Bronchial epithelial cell (primary cell): ENCODE measurements at places on chromosomes 5 and 9. TPM values are rescaled to one million over a fixed set of nuclear protein-coding genes. Genes with fewer than 3 reads are reported as not detected.

DNA sequence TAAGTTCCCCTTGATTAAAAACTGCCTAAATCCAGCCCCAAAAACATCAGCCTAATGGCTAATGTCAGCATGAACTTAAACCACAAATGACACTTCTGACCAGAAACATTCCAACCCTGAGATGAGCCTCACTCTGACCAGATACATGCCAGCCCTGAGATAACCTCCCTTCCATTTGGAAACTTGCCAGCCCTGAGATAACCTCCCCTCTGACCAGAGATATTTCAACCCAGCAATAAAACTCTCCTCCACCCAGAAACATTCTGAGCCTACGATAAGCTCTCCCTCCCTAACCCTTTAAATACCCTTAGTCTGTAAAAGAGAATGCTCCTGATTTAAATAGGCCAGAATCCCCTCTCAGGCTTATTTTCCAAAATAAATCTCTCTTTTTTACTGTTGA, 1035.7 kb upstream of the NUDT12 start:
- DNase-seq: no peak

GRCh38 chr9:38526591-38526990, 93.8 kb downstream of the ANKRD18A start:
- DNase-seq: no peak

GRCh38 chr9:18911714-18912342, 121.2 kb downstream of the SAXO1 start:
- no peak for DNase-seq

DNA sequence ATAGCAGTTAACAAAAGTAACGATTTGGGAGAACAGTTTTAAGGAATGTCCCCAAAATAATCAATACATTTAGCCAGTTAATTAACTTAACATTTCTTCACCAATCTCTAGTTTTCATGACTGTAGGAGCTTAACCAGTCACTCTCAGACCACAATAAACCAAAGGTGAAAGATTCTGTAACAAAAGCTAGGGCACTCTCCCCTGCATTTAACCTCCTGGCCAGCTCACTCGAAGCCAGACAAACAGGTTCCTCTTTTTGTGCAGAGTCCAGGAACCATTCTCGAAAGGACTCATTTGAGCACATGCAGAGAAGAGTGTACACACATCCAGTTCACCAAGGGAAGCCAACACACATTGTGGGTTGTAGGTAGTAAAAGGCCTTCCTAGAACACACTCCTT, 6.5 kb downstream of the IL7R start:
- DNase-seq: peak; percentile 36

DNA sequence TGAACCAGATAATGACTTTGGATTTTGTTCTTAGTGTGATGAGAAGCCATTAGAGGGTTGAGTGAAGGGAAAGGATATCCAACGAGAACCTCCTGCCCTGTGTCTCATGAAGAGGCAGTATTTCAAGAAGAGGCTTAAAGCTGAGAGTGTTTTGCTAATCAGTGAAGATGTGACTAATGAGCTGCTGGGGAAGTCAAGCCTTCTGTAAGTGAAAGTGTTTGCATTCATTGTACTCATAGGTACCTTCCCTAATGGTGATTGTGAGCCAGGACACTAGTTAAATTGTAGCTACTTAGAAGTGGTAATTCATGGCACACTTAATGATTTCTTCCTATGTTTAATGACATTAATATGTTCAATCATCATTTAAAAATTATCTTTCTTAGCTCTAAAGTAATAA, 23.7 kb downstream of the PIP5K1B start:
- DNase-seq: no peak

DNA sequence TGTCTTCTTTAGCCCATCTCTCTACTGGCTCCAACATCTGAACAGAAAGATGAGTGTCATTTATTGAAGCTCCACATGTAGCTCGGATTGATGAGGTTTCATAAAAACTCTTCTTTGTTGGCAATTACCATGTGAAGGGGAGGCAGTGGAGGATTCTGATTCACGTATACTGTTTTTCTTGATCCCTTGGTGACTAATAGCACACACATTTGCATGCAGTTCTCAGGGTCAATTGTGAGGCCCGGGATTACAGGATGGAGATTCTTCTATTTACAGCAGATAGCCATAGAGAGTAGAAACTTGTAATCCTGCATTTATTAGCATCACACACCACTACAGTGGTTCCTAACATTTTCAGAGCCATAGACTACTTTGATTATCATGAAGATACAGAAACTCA, 133.2 kb upstream of the MARCHF11 start:
- no peak for DNase-seq

DNA sequence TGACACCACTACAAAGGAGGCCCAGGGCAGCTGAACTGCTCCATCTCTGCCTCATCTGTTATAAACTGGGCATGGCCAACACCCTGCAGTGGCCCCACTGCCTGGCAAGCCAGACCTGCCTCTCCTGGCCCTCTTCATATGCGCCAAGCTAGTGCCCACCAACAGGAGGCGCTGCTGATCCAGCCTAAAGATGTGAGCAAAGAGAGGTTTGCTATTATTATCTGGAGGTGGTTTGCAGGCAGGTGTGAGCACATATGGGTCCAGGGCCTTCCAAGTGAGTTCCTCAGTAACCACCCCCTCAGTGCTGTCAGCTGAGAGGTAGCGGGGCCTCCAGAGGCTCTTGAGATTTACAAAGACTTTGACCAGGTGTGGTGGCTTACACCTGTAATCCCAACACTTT, 232.2 kb downstream of the SYK start:
- DNase-seq: no peak

DNA sequence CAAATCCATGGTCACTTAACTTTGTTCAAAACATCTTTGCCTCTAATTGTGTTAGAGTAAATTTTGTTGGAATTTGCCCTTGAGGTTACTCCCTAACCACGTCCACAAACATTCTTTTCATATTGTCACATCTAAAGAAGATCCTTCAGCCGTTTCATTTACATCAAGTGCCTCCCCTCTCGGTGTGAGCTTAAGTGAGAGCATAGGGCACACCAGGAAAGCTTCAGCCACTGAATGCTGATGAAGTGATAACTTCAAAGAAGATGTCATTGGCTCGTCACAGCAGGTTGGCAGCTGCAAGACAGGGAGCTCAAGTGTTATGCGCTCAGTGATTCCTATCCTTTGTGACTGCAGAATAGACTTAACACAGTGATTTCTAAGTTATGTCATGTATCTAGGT, 49.6 kb upstream of the ADAMTS19 start:
- DNase-seq: no peak

- DNase-seq: no peak
Observed at GRCh38 chr5:67648201-67648671, 451.6 kb upstream of the CD180 start.

DNA sequence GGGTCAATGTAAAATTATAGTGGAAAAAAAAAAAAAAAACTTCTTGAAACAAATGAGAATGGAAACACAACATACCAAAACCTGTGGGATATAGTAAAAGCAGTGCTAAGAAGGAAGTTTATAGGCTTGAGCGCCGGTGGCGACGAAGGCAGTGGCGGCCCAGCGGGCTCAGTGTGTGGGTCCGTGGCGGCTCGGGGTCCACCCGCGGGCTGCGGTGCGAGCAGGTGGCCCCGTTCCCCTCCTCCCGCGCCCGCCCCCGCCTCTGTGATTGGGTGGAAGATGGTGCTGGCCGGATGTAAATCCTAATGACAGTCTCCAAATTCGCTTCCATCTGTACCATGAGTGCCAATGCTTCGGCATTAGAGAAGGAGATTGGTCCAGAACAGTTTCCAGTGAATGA, 57.5 kb upstream of the TLX3 start:
- DNase-seq: no peak

GRCh38 chr9:9612755-9613154, 1000.0 kb downstream of the PTPRD start:
- no peak for DNase-seq

DNA sequence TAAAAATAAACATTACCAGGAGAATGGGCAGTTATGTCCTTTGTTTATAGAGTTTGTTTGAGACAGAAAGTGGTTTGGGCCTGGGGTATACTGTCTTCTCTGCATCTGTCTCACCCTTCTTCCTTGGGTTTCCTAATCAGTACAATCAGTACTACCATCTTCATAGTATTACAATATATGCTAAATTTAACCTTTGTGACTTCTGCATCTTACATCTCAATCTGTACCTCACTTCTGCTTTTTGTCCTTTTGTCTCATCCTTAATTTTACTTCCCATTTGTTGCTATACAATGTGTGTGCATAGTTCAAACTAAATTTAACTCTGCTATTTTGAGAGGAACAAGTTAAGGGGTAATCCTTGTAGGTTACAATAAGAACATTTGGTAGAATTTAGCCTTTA, 19.6 kb downstream of the FBXO38 start:
- DNase-seq: no peak

GRCh38 chr5:122639864-122640263, 135.0 kb upstream of the SNX2 start:
- DNase-seq: peak; percentile 37

- DNase-seq: no peak
Observed at GRCh38 chr9:3855929-3856328, 330.1 kb upstream of the RFX3 start.

- DNase-seq: no peak
Observed at GRCh38 chr5:139889410-139889809, 93.8 kb downstream of the PSD2 start.

- no peak for DNase-seq
Observed at GRCh38 chr5:14678773-14679334, 14.3 kb downstream of the OTULIN start.

- DNase-seq: no peak
Observed at GRCh38 chr9:35487081-35487480, 2.8 kb upstream of the RUSC2 start.

- no peak for DNase-seq
Observed at GRCh38 chr5:137672001-137672400, 63.9 kb downstream of the KLHL3 start.

The SLC34A1 gene
- total RNA-seq: not detected in 2 replicates

The GAS1 gene
- 1.7 and 2.6 TPM in 2 replicates for total RNA-seq

The BARHL1 gene
- total RNA-seq: not detected in 2 replicates

The ALDH1A1 gene
- total RNA-seq: 5.0 and 20.1 TPM in 2 replicates

The KIF12 gene
- total RNA-seq: 0.26 TPM in 1 of 2 replicates, not detected in the other

The CDK5RAP2 gene
- 16.8 and 30.2 TPM in 2 replicates for total RNA-seq

The C9orf50 gene
- total RNA-seq: not detected in 2 replicates

The MEGF10 gene
- total RNA-seq: 0.26 TPM in 1 of 2 replicates, not detected in the other

The CDH6 gene
- total RNA-seq: 0.13 and 9.5 TPM in 2 replicates

The PCDHGA8 gene
- total RNA-seq: under 0.01 and 0.51 TPM in 2 replicates

The LOX gene
- total RNA-seq: 1.4 and 1.8 TPM in 2 replicates
